ENCODE measurements at places on chromosomes 11 and 22. TPM values are rescaled to one million over a fixed set of nuclear protein-coding genes. Genes with fewer than 3 reads are reported as not detected.

TRIM51 gene
- not detected for total RNA-seq

MMP3 gene
- not detected for total RNA-seq

DDX25 gene
- not detected for total RNA-seq

SLC22A6 gene
- not detected for total RNA-seq

TECTA gene
- not detected for total RNA-seq

TPH1 gene
- 0.03 TPM for total RNA-seq

FAM227A gene
- total RNA-seq = 0.89 TPM

SHANK3 gene
- 1.2 TPM for total RNA-seq

OR56A3 gene
- not detected for total RNA-seq

GNB1L gene
- 9.6 TPM for total RNA-seq

ZBTB44 gene
- total RNA-seq = 21.1 TPM

P2RY6 gene
- not detected for total RNA-seq

KRTAP5-4 gene
- not detected for total RNA-seq

SEC14L6 gene
- not detected for total RNA-seq

OSBP gene
- total RNA-seq = 21.7 TPM

NOX4 gene
- not detected for total RNA-seq

CPT1B gene
- 9.6 TPM for total RNA-seq

DDT gene
- 116 TPM for total RNA-seq

CEP164 gene
- 30.3 TPM for total RNA-seq

KDM4D gene
- total RNA-seq = 0.57 TPM

ART5 gene
- not detected for total RNA-seq

RASSF10 gene
- not detected for total RNA-seq

PTGDR2 gene
- not detected for total RNA-seq

FOLH1 gene
- total RNA-seq = not detected

NFAM1 gene
- total RNA-seq = not detected

GAS2 gene
- total RNA-seq = 0.77 TPM

GRIK4 gene
- not detected for total RNA-seq

SERPING1 gene
- not detected for total RNA-seq

CARD10 gene
- 4.7 TPM for total RNA-seq

FAM181B gene
- not detected for total RNA-seq

CYB5R2 gene
- 3.6 TPM for total RNA-seq

INPP5J gene
- total RNA-seq = 0.35 TPM

PHF21B gene
- not detected for total RNA-seq

RTN4R gene
- total RNA-seq = 1.6 TPM

CLTCL1 gene
- total RNA-seq = 2.6 TPM

C11orf87 gene
- total RNA-seq = not detected

PPP2R5B gene
- total RNA-seq = 6.8 TPM

GVQW3 gene
- total RNA-seq = 2.5 TPM

ISX gene
- total RNA-seq = not detected

BIK gene
- total RNA-seq = 0.46 TPM

KIF18A gene
- 35.1 TPM for total RNA-seq

EHD1 gene
- 29.1 TPM for total RNA-seq

GSTT2 gene
- not detected for total RNA-seq

OR52I1 gene
- not detected for total RNA-seq

ZNRF3 gene
- total RNA-seq = 2.8 TPM

CASP5 gene
- 0.55 TPM for total RNA-seq

All from NCI-H460 (cell line).